Suprapubic skin (tissue), 4 donors: ENCODE measurements at places on chromosomes 7 and 10. TPM values are rescaled to one million over a fixed set of nuclear protein-coding genes. Genes with fewer than 3 reads are reported as not detected.

AMPH gene
- 2.0 TPM for total RNA-seq

DNA sequence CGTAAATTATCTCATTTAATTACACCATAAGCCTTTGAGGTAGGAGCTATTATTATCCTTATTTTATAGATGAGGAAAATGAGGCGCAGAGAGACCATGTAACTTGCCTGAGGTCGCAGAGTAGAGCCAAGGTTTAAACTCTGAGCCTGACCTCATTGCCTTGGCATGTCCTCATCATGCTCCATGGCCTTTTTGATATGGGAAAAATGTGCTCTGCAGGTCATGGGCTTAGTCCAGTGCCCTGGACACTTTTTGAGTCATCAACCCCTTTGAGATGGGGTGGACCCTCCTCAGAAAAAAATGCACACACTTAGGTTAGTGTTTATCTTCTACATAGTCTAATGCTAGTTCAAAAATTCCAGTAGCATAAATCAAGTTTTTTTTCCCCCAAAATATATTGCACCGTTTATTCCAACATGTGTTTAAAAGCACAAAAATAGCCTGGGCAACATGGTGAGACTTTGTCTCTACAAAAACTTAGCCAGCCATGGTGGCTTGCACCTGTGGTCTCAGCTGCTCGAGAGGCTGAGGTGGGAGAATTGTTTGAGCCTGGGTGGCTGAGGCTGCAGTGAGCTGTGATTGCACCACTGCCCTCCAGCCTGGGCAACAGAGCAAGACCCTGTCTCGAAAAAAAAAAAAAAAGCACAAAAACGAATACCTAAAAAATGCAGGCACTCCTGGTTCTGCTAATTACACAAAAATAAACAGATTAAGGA lies 28.6 kb upstream of the TMEM178B start:
- no peak for DNase-seq

DNA sequence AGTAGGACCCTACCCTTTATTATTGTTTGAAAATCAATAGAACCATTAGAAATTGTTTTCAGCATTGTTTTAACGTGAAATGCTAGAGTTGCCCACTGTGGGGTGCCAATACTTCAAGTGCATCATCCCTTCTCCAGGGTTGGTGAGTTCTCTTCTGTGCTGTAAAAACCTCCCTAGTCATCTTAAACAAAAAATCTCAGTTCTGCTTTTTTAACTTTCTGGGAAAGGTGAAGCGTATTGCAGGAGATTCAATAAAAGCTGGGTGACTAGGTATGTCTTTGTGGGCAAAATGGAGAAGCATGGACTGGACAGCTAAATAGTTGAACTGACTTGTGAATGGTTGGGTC lies 699.1 kb downstream of the SUGCT start:
- DNase-seq: no peak

DNA sequence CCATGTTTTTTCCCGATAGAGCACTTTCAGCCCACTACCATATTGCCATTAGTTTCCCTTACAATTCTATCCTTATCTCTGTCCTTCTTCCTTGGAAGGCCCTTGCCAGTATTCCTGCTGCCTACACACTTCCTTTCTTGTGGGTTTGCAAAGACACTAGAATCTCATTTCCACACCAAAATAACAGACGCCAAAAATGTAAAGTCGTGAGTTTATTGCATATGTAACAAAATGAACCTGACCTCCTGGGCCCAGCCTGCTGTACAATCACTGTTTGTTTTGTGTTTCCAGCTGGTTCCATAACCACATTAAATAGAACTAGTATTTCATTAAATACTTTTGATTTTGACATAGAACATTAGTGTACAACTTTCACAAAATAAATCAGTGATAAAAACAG lies 116.7 kb downstream of the SMURF1 start:
- DNase-seq: no peak

DNA sequence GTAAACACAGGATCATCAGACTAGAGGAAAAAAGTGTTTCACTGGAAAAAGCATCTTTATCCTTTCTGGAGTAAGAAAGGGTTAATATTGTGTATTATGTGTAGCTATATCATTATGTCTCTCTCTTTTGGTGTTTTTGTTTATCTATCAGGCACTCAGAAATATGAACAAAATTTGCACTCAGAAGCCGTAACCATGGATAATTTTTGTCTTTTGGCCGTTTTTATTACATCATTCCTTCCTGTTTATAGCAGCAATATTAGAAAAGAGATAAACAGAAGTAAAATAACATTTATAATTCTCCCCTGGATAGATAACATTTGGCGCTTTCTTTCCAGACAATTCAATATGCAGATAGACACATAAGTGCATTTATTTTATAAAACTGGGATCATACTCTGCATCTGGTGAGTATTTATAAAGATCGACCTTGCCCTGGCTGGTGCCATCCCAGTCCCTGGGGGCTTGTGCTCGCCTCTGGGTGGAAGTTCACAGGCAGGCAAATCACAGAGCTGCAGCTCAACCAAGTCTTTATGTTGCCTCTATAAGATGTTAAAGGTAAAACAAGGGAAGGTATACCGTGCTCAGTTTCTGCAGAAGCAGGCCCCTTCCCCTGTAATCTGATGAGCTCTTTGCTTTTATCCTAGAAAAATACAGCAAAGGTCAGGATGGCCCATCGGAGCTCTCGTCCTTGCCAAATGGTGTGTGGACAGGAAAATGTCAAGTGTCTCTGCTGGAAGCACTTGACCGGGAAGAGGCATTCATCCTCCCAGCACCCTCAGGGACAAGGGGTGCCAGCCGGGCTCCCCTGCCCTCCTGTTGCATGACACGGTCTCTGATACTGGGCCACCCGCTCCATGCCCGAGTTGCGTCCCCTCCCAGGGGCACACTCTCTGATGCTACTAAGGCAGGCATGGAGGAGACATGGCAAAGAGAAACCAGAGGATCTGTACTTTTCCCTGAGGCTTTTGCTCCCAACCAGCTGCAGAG lies 43.9 kb downstream of the PYROXD2 start:
- no peak for DNase-seq
